ENCODE measurements at places on chromosomes 2 and 18. TPM values are rescaled to one million over a fixed set of nuclear protein-coding genes. Genes with fewer than 3 reads are reported as not detected.

- no peak overlapping the region for H3K4me3 ChIP-seq
- no peak overlapping the region for H3K27ac ChIP-seq
- no peaks in the 10 kb centered on the region for H3K36me3 ChIP-seq
- no peak for DNase-seq
- no peaks in the 10 kb centered on the region for H3K4me1 ChIP-seq
Observed at GRCh38 chr18:73656691-73657090, 490.9 kb downstream of the FBXO15 start.

Gene OTOF
- not detected for total RNA-seq

GRCh38 chr2:58925676-58926081 is 684.6 kb upstream of the FANCL start:
- no peak for DNase-seq
- H3K4me1 ChIP-seq = no peaks in the 10 kb centered on the region
- no peak overlapping the region for H3K27ac ChIP-seq
- H3K4me3 ChIP-seq = no peak overlapping the region
- H3K27me3 ChIP-seq = no peaks in the 10 kb centered on the region
- no peaks in the 10 kb centered on the region for H3K36me3 ChIP-seq

DNA sequence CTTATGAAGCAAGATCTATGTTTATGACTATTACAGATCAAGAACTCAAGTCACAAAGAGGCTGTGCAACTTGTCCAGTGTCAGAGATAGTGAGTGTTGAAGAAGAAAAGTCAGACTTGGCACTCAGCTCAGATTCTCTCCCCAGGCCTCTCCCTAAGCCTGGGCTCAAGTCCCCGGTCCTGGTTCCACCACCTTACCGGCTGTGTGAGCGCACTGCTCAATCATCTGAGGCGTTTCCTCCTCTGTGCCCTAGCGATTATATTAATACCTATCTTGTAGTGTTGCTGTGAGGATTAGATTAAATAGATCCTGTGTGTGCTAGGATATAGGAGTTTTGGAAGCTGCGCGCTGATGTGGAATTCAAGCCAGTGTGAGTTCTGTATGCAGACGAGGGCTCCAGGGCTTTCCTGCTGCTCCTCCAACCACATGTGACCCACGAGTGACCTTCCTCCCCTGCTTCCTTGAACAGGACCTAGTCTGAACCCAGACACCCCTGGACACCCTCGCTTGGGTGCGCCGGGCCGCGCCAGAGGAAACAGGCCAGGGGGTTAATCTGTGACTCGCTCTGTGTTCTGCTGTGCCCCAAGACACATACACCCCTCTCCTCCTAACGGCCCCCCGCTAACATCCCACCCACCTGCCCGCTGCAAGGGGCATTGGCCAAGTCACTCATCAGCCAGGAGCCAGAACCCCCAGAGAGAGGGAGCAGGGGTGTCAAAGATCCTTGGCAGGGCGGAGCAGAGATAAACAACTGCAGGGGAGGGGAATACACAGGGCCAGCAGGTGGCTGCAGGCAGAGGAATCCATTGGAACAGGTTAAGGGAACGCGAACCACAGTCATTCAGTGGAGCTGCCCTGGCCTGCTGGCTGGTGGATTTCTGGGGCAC is 38.3 kb downstream of the TNS1 start:
- H3K4me1 ChIP-seq = no peaks in the 10 kb centered on the region
- DNase-seq = no peak
- no peaks in the 10 kb centered on the region for H3K27me3 ChIP-seq
- H3K4me3 ChIP-seq = no peak overlapping the region
- no peaks in the 10 kb centered on the region for H3K36me3 ChIP-seq
- H3K27ac ChIP-seq = peak overlapping the region; percentile 12

DNA sequence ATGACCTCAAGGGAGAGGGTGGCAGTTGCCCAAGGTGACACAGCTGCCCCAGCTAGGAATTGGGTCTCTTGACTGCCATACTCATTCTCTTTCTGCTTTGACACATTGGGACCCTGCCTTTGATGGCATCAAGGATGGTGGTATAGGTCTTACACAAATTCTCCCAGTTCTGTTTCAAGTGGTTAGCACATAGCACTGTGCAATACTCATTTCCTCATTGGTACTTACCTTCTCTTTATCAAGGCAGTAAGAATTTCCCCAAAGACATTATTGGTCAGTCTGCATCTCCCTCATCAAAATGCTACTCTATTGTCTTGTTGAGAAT is 35.9 kb upstream of the CCDC93 start:
- H3K36me3 ChIP-seq = no peaks in the 10 kb centered on the region
- no peak overlapping the region for H3K27ac ChIP-seq
- no peaks in the 10 kb centered on the region for H3K4me1 ChIP-seq
- DNase-seq = no peak
- H3K4me3 ChIP-seq = no peak overlapping the region

All from colonic mucosa (tissue), 4 donors.